ENCODE measurements at places on chromosomes 7 and 10.

GRCh38 chr7:29946428-29947186 lies 43.0 kb downstream of the SCRN1 start:
- DNase-seq = no peak

GRCh38 chr7:111758332-111758731 lies 196.0 kb upstream of the IMMP2L start:
- DNase-seq = no peak

DNA sequence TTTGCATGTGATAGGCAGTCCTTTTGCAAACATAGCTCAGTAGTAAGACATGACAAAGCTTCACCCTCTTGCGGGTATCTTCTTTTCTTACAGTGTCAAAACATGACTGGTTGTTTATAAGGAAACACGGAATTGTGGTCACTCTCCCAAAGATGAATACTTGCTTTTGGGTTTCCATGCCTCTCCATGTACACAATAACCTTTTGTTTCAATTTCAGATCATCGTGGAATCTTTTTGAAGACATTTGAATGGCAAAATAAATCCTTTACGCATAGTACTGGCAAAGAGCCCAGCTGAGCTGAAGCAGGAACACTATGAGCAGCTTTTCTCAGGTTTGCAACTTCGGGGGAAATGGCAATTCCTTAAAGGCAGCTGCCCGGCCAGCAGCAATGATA lies 156.8 kb upstream of the FRMD4A start:
- no peak for DNase-seq

- no peak for DNase-seq
Measured at GRCh38 chr10:122445469-122445868, 9.0 kb upstream of the ARMS2 start.

- peak; percentile 57 for DNase-seq
Measured at GRCh38 chr10:128047351-128047750, 78.9 kb downstream of the MKI67 start.

DNA sequence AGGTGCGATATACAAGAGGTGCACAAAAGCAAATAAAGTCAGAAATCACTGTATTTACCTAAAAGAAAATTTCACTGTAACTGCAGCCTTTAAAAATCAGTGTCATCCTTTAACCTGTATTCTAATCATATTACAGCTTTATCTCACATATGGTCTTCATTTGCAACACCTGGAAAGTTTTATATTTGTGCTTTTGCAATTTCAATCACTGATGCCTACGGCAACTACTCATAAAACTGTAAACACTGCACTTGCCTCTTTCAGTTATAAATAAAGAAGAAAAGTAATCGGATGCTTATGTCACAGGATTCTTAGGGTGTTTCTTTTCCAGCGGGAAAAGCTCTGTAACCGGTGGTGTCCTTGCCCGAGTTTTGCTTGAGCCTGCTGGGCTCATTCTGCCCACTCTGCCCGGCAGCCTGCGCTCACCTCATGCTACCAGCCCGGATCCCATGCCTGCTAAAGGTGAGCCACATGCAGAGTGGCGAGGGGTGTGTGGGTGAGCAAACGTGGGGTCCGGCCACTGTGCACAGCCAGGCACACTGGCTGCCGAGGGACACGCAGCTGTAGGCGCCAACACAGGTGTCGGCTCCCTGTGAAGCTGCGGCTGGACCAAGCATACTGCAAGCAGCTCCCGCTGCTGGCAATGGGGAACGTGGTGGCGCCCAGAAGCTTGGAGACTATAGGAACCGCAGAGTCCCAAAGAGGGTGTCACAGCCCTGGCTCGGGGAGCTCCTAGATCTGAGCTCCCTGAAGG lies 56.3 kb upstream of the ABCB5 start:
- DNase-seq = no peak

DNA sequence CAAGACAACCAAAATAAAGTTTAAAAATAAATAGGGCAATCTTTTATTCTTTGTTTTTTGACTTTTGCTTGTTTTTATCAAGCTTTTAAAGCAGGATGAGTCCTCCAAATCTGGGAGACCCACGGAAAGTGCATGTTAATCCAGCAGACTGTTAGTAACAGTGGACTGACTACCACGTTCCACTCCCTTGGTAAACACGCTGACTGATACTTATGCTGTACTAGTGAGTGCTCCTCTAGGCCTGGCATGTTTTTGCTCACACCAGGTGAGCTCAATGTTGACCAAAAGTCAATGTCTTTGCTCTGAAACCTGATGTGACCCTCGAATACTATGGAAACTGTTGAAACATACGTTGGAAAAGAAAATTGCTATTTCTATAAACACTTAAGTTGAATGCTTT lies 88.4 kb downstream of the KIAA1549 start:
- no peak for DNase-seq

DNA sequence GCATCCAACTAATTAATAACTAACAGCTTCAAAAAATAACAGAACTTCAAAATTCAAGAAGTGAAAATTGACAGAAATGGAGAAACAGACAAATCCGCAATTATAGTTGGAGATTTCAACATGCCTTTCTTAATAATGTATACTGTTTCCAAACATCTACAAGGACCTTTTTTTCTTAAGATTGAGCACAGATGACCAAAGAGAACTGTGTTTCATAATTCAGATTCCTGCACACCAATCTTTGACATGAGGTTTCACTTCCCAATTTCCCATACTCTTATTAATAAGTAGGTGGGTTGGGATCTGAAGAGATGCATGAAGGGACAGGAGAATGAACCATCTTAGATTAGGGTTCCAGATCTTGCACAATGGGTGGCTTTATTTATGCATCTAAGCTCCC lies 24.9 kb upstream of the GIMAP7 start:
- no peak for DNase-seq

DNA sequence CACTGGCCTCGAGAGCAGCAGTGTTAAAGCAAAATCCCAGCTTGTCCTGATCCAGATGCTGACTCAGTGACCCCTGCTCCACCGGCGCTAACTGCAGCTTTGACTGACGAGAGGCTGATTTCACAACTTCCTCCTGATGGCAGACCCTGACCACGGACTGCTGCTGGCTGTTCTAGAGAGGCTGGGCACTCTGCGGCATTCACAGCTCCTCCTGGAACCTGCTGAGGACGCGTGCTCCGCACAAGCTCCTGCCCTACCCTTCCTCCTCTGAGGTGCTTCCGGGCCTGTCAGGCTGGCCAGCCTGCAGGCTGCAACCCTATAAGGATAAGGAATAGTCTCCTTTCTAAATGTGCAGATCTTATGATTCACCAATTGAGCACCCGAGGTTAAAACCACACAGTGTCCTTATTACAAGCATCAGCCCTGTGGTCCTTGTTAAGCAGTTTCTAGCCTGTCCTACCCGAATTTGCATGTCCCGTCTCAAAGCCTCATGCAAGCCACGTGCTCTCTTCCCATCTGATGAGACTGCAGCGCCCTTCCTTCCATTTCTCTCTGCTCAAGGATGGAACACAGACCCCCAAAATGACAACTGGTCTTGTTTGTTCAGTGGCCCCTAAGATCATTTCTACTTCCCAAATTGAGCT lies 35.5 kb upstream of the NCAPG2 start:
- no peak for DNase-seq

GRCh38 chr7:158738841-158739240 lies 34.2 kb upstream of the NCAPG2 start:
- no peak for DNase-seq

- no peak for DNase-seq
Measured at GRCh38 chr10:31617757-31618156, 298.7 kb downstream of the ZEB1 start.

GRCh38 chr10:59674215-59674836 lies 35.3 kb downstream of the SLC16A9 start:
- no peak for DNase-seq

DNA sequence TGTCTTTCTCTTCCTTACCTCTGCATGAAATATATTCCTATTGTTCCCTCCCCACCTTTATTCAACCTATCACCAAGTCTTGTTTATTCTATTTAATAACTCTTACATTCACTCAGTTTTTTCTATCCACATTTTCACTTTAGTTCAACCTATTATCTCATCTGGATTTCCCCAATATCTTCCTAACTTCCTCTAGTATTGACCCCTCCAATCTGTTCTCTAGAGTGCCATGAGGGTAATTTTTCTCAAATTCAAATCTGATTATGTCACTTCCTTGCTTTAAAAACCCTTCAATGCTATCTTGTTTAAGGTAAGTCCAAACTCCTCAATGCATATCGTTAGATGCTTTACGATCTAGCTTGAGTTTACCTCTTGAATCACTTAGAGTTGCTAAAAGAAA lies 86.5 kb downstream of the SDHAF3 start:
- DNase-seq = no peak

DNA sequence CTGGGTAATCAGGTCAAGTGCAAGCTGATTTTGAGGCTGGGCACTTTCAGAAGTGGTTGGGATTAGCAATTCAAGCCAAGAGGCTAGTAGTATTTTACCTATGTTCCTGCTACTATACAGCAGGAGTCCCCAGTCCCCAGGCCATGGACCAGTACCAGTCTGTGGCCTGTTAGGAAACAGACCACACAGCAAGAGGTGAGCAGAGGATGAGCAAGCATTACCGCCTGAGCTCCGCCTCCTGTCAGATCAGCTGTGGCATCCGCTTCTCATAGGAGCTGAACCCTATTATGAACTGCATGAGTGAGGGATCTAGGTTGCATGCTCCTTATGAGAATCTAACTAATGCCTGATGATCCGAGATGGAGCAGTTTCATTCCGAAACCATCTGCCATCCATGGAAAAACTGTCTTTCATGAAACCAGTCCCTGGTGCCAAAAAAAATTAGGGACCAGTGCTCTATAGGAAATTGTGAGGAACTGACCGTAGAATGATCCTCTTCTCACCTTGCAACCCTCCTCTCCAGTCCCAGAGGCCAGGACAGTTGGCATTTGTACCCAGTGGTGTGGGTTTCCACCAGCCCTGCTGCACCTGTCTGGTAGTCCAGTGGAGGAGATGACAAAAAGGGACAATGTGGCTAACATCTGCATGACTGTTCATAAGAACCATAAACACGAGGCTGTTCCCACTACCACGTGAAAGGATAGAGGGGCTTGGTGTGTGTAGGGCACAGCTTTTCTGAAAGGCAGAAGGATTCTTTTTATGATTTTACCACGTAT lies 172.5 kb downstream of the KIAA1217 start:
- no peak for DNase-seq

DNA sequence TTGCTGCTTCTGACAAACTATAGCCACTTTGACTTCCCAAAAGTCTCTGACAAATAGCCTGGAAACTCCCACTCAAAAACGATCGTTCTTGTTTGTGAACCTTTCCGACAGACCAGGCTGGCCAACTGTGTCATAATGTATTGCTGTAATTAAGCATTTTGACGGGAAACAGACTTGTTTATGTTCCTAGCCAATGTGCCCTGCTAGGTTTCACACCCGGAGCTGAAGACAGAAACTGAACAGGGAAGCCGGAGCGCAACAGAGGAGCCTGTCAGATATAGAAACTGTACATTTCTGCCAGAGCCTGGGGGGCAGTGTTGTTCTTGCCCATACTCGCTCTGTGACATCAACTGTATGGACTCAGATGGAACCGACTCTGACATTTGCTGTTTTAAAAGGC lies 55.3 kb upstream of the C7orf33 start:
- no peak for DNase-seq

- DNase-seq = no peak
Measured at GRCh38 chr7:112789453-112789816, 758 bp downstream of the TMEM168 start.

GRCh38 chr7:154509192-154509591 lies 457.0 kb downstream of the DPP6 start:
- no peak for DNase-seq

DNA sequence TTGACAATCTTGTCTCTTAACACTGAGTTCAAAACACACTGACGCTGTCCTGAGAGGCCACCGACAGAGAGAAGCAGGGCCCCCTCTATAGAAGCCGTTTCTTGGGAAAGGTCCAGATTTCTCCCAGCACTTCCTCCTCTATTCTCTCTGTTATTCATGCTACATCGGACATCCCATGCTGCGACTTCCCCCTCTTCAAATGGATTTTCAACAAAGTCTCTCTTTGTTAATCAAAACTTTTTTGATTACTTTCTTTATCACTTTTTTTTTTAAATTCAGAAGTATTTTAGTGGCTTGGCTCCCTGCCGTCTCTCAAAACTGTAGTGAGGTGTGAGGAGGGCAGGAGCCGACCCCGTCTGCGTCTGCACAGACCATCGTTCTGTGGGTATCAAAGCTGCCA lies 298.9 kb upstream of the PITRM1 start:
- no peak for DNase-seq

GRCh38 chr7:94190599-94191061 lies 186.5 kb upstream of the BET1 start:
- no peak for DNase-seq

- no peak for DNase-seq
Measured at GRCh38 chr7:129607471-129608120, 3.9 kb upstream of the NRF1 start.

GRCh38 chr10:60517805-60518204 lies 128.1 kb upstream of the ANK3 start:
- DNase-seq = no peak

Data from stimulated activated CD8-positive, alpha-beta memory T cell treated with anti-CD3 and anti-CD28 coated beads, Interleukin-7, amount 100 ng/mL, for 1 hour (primary cell).